Epithelial cell of esophagus (primary cell): ENCODE measurements at places on chromosomes 3 and 15.
A peak's percentile ranks its signal among the peaks of the same experiment; 100 is the strongest.

DNA sequence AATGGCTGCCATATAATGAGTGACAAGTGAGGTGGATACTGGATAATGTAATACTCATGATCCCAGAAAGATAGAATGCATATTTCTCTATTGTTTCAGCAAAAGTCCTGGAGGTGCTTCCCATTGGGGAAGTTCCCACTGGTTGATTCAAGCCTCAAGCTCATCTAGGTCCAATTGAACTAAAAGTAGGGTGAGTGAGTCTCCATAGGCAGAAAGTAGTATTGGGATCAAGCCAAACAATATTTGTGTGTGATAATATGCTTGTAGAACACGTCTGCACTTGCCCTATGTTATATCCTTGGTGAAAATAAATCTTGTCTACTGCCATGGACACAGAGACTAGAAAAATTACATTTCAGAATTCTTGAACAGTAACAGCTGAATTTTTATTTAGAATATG, 14.8 kb upstream of the ZBTB20 start:
- DNase-seq, result peak; percentile 71

DNA sequence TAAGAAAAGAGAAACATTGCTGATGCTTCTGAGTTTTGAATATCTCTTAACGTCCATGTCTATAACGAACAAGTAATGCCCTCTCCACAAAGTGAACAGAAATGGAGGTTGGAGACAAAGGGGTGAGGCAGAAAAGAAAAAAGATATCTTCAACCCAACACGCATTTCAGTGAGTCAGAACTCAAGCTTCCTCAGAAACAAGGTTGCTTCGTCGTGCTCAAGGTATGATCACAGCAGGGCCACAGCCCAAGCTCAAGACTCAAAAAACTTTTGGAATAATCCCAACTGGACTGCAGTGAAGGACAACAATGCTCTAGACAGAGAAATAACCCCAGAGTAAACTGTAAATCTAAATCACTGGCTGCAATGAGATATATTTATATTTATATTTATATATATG, 18.9 kb downstream of the WNT5A start:
- DNase-seq, result peak; percentile 32

DNA sequence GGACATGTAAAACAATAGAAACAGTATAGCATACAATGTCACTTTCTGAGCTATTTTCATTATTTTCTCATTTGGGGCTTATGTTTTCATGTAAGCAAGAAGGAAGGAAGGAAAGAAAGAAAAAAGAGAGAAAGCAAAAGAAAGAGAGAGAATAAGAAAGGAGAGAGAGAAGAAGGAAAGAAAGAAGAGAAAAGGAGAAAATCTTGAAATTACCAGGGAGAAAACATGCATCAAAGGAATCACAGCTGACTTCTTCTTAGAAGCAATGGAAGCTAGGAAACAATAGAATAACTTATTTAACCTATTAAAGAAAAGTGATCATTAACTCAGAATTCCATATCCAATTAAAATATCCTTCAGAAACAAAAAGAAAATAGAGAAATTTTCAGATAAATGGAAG, 471.5 kb downstream of the OCA2 start:
- DNase-seq, result no peak

DNA sequence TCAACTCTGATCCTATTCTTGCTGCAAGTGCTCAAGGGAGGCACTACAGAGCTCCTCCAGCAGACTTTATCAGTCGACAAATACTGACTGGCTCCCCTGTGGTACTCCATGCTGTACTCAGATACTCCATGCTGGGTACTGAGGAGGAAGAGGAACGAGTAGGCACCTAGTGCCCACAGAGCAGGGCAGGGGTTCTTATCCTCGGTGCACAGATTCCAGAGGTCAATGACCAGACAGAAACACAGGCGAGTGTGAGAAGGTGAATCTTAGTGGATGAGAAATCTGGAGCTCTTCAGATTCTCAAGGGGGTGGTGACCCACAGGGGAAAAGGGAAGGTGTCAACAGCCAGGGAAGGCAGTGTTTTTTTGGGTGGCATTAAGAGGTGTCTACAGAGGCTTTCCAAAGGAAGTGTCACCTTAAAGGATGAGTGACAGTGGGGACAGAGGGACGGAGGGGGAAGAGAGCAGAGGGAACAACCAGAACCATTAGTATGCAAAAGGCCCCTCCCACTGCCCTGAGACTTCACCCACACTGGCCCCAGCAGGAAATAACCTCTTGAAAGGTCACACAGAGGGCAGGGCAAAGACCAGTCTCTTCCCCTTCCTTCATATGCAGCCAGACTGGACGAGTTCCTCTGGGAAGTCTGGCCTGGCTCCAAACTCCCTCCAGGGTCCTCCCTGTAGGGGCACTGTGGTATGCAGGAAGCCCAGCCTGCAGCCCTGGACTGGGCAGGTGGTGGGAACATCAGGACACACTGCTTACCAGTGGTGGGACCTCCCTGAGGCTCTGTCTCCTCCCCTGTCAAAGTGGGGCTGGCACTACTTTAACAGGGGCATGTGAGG, 27.5 kb downstream of the CCDC12 start:
- no peak for DNase-seq

- DNase-seq, result no peak
These were observed 183.6 kb downstream of the EPHB1 start for GRCh38 chr3:134978658-134979057.

DNA sequence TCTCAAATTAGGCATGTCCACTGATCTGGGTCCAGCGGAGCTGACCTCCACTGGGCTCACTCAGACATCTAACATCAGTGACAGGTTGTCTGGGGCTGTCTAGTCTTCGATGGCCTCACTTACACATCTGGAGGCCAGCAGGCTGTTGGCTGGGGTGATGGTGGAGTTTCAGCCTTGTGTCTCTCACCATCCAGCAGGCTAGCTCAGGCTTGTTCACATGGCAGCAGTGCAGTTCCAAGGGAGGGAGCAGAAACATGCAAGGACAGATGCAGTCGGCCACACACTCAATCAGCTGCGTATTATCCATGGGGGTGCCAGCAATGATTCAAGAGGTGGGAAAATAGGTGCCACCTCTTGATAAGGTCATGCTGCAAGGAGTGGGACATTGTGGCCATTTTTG, 292.5 kb downstream of the SHQ1 start:
- DNase-seq, result peak; percentile 68

DNA sequence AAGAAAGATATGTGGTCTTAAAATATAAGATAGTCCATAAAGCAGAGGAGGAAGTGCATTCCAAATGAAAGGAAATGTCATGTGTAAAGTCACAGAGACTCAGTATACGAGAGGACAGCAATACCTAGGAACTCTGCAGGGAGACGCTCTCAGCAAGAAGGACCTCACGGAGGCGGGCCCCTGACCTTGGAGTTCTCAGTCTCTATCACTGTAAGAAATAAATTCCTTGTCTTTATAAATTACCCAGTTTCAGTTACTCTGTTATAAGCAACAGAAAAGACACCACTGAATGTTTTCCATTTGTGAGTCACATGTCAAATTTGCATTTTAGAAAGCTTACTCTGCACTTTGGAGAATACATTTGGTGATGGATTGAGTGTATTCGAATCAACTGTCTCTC, 140.6 kb downstream of the GBE1 start:
- DNase-seq, result no peak

- no peak for DNase-seq
These were observed 5.2 kb downstream of the THSD4 start for GRCh38 chr15:71120428-71120944.
